ENCODE measurements at places on chromosomes 7 and 10. TPM values are rescaled to one million over a fixed set of nuclear protein-coding genes. Genes with fewer than 3 reads are reported as not detected.

The OPN1SW gene
- total RNA-seq: not detected

The TMEM270 gene
- total RNA-seq: not detected

The CALML5 gene
- total RNA-seq: not detected

The PLEKHS1 gene
- not detected for total RNA-seq

The ARHGAP22 gene
- total RNA-seq: not detected

The SLK gene
- 20.8 TPM for total RNA-seq

The DPYSL4 gene
- 0.64 TPM for total RNA-seq

The FAM13C gene
- total RNA-seq: not detected

The PRKAR2B gene
- 0.41 TPM for total RNA-seq

The MYOF gene
- total RNA-seq: 0.14 TPM

The PPP1R17 gene
- total RNA-seq: not detected

The FAS gene
- 23.8 TPM for total RNA-seq

The VSTM4 gene
- total RNA-seq: 0.05 TPM

The METTL27 gene
- 1.6 TPM for total RNA-seq

The TBX20 gene
- not detected for total RNA-seq

The DIP2C gene
- total RNA-seq: 4.1 TPM

The TMEM60 gene
- 1.2 TPM for total RNA-seq

The GNB2 gene
- total RNA-seq: 87.8 TPM

The DNAH11 gene
- total RNA-seq: not detected

The SLC13A1 gene
- total RNA-seq: not detected

The IFIT1B gene
- 0.14 TPM for total RNA-seq

The BICC1 gene
- not detected for total RNA-seq

The RBM48 gene
- total RNA-seq: 45.4 TPM

The NAT16 gene
- total RNA-seq: not detected

The PRLHR gene
- not detected for total RNA-seq

The PAPSS2 gene
- total RNA-seq: not detected

The DRGX gene
- not detected for total RNA-seq

The ZPBP gene
- total RNA-seq: not detected

The GPER1 gene
- total RNA-seq: not detected

The HMX3 gene
- 0.34 TPM for total RNA-seq

The ATRNL1 gene
- not detected for total RNA-seq

All from CD4-positive, alpha-beta T cell (primary cell).